RWPE1 (cell line): ENCODE measurements at places on chromosomes 11 and 22.

DNA sequence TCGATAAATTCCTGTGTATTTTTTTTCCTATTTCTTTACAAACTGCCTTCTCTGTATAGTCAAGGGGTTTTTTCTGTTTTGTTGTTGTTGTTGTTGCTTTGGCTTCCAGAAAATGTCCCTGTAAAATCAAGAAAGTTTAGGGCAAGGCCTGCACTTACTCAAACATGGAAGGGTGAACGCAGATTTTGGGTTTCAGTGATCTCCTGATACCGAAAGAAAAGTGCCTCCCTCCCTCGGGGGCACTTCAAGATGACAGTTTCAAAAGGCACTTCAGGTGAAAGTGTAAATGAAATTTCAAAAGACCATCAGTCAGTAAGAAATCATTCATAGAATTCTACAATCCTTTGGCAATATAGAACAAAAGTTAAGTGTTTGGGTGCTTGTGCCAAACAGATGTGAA lies 43.4 kb upstream of the TMPRSS4 start:
- no peak for DNase-seq

DNA sequence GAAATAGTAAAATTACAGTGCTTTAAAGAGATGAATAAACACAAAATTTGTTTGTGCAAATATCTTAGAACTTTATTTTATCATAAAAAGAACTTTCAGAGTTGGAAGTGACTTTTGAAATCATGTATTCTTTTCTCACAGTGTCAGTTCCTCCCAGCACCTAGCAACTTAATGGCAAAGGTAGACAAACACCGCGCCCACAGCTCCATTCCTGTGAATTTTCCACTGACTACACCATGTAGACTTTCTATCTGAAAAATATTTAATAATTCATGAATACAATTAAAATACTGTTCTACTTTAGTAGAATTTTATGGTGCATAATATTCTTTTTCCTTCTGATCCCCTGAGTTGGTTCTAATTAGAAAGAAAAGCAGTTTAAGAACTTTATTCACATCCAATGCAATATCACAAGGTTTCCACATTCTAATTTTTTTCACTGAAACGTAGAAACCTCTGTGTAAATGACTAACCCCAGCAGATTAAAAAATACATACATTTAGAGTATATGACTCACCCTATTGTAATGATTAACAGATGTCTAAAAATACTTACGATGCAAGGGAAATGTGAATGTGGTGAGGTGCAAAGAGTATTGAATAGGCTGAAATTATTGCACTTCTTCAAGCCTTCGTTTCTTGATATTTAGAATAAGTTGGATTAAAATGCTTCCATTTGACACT lies 218.2 kb upstream of the CCDC179 start:
- DNase-seq: peak; percentile 48

DNA sequence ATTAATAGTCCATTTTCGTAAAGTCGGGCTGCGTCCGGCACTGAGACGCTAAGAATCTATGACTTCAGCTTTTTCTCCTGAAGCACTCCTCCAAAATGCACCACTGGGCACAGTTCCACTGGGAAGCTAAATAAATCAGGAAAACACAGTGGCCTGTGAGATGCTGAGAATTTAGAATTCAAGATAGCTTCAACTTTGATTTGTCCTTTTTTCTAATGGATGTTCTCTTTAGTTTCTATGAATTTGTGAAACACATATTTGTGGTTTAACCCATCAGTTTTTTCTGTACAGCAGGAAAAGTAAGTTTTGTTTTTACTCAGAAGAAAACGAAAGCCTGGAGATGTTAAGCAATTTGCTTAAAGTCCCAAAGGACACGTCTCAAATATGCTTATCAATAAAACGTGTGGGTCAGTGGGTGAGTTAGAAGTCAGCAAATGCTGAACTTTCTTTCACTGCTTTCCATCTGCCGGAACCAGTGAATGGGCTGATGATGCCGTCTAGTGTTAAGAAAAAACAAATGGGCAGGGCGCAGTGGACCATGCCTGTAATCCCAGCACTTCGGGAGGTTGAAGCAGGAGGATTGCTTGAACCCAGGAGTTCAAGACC lies 40.7 kb upstream of the CLMP start:
- DNase-seq: no peak

GRCh38 chr11:503179-503981 lies 3.7 kb downstream of the RNH1 start:
- peak; percentile 23 for DNase-seq

GRCh38 chr11:114821621-114822412 lies 143.5 kb downstream of the NXPE2 start:
- DNase-seq: no peak
